ENCODE measurements at places on chromosomes 5 and 9.

GRCh38 chr5:157477814-157478494, 17.9 kb downstream of the NIPAL4 start:
- DNase-seq, result no peak

GRCh38 chr9:4579001-4579400, 83.1 kb upstream of the PLPP6 start:
- DNase-seq, result no peak

DNA sequence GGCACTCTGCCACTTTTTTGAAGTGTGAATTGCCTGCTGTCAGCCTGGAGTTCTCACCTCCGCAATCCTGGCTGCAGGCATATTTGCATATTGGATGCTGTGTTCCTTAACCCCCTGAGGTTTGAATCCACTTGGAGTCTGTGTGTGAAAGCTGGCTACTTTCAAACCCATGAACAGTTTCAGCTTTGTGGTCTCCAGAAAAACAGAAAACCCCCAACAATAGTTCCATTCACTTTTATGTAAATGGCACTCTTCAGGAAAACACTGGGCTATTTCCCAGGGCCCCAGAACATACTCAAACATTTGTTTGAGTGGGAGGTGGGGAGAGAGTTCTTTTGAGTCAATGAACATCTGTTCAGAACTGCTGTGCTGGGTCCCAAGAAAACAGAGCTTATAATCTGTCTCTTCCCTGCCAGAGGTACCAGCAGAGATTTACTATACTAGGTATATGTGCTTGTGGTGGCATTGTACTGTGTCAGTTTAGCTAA, 5.0 kb downstream of the NUDT2 start:
- DNase-seq, result no peak

DNA sequence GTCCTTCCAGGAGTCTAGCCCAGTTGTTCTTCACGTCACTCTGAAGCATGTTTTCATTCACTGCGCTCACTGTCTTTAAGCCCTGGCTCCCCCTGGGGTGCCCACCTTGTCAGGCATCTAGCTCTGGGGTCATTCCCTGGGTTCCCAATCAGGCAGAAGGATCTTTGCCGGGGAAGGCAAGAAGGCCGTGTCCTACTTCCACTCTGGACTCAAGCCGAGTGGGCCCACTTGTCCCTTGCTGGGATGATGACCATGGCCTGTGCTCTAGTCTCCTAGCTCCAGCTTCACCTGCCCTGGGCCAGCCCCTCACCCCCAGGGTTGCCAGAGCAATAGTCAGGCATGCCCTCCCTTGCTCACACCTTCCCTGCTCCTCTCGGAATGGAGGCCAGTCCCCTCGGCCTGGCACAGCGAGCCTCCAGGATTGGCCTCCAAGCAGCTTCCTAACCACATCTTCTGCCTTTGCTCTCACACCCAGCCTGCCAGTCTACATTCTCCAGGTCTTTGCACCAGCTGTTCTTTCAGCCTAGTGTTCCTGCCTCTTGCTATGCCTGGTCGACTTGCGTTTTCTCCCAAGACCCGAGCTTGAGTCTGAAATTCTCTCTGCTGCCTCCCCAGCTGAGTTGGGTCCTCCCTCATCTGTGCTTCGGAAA, 32.2 kb upstream of the PSD2 start:
- DNase-seq, result no peak

DNA sequence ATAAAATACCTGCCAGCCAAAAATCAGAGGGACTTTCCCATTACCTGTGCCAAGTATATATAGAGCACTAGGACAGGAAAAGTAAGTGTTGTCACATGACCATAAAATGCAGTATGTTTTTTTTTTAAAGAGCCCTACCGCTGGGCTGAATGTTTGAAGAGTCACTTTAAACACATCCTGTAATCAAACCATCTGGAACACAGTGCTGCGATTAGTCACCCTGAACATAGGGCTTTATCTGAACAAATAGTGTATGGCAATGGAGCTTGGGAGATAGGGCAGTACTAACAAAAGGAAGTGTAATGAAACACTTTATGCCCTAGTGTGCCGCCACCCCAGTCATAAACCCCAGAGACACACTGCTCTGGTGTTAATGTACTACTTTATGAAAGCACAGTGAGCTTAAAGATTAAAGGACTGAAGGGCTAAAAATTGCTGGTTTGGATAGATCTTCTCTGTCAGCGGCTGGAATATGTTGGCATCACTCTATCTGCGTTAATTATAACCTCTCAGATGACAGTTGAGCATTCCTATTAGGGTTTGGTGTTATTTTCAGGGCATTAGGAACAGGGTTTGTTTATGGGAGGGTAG, 90.4 kb downstream of the ZNF608 start:
- DNase-seq, result peak; percentile 93
